ENCODE measurements at places on chromosomes 6 and 20.

DNA sequence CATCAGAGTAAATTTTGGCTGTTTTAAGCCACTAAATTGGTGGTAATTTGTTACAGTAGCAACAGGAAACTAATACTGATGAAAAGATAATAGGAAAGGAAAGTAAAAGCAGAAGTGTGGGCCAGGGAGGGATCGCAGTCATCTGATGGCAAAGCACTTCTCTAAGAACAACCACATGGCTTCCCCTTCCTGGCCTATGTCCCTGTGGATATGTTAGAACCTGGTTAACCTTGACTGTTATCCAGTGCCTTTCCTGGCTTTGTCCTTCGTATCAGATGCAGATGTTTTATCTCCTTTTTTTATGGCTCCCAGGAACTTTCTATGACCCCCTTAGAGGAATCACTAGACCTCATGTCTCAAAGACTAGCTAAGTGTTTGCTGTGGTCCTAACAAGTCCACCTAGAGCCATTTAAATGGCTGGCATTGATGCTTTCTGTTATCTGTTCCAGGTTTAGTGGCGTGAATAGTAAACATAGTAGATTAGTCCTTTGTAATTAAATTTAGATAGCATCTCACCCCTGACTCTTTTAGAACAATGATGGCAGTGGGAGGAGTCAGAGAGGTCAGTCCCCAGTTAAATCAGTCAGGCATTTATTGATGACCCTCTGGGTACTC is 79.2 kb upstream of the PHACTR2 start:
- DNase-seq = no peak

DNA sequence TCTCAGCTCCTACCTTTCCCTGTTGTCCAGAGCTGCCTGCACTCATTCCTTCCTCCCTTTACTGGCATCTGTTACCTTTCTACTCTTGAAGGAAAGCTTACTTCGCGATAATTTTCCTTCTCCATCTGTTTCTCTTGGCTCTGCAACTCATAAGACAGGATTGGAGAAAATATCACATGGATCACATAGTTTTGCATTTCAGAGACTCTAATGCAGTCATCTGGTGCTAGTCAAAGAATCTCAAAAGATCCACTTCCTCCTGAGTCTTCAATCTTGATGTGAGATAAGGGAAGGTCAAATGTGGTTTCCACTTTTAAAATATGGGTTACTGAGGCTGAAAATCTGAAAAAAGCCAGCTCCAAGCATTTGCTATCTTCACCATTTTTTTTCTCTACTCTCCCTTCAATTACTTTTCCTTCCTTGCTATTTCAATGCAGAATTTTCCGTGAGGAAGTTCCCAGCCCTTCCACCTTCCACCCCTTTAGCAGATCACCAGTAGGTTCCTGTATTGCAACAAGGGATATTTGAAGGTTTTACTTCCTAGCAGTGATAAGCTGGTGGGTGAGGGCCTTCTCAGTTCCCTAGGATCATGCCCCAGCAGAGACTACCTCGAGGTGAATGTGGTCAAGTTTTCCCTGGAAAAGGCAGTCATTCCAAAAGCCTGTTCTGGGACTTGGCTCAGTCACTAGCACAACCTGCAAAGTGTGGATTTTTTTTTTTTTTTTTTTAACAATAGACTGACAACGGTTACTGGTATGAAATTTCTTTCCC is 62.8 kb upstream of the LRRC1 start:
- DNase-seq = no peak

- DNase-seq = no peak
Measured at GRCh38 chr6:319177-320131, 27.2 kb downstream of the DUSP22 start.

GRCh38 chr20:11112832-11113231 is 439.0 kb upstream of the JAG1 start:
- DNase-seq = no peak

GRCh38 chr6:44333273-44333919 is 9.1 kb upstream of the SPATS1 start:
- no peak for DNase-seq

DNA sequence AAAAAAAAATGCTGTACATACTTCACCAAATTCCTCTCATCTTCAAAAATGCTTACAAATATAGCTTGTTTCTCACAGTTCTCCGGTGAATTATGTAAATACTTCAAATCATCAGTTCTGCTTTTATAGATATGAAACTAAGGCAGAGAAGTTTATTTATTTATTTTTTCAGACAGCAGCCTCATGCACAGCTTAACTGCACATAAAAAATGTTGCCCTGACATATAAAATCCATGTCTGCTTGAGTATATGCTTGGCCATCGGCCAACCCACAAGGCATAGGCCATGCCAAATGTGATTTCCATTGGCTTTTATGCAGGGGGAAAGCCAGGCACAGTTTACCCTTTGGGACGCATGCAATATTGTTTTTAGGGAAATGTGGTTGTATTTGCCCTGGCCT is 57.3 kb upstream of the PHACTR2 start:
- no peak for DNase-seq

- DNase-seq = no peak
Measured at GRCh38 chr6:134249239-134249758, 68.6 kb downstream of the SGK1 start.

DNA sequence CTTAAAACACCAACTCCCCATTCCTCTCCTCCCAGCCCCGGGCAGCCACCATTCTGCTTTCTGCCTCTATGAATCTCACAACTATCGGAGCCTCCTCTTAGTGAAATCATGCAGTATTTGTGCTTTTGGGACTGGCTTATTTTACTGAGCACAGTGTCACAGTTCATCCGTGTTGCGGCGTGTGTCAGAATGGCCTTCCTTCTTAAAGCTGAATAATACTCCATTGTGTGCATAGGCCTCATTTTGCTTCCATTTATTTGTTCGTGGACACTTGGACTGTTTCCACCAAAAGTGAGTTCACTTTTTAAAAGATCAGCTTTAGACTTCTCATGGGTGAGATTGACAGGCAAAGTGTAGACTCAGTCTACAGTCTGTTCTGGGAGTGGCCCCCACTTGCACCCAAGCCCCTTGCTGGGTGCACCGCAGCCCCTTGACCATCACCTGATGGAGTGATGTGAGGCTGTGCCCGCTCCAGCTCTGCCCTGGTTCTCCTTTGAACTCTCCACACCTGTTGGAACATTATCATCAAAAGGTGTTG is 12.6 kb downstream of the DUSP22 start:
- DNase-seq = no peak

GRCh38 chr6:108766886-108767285 is 81.3 kb upstream of the ARMC2 start:
- peak; percentile 22 for DNase-seq

DNA sequence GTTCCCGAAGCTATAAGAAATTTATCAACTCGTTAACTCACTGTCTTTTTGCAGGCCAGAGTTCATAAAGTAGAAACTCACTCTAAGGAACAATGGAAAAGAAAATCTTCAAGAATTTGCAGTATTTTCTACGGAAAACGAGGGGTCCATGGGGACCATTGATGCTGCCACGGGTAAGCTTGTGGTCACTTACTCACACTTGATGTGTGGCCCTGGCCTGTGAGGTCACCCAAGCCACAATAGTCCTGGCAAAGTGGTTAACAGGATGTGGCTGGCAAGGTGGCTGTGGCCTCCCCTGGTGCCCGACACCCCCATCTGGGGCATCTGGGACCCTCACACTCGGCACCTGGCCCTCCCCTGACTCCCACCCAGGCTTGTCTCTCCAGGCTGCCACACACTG is 123.4 kb downstream of the C6orf118 start:
- DNase-seq = no peak

DNA sequence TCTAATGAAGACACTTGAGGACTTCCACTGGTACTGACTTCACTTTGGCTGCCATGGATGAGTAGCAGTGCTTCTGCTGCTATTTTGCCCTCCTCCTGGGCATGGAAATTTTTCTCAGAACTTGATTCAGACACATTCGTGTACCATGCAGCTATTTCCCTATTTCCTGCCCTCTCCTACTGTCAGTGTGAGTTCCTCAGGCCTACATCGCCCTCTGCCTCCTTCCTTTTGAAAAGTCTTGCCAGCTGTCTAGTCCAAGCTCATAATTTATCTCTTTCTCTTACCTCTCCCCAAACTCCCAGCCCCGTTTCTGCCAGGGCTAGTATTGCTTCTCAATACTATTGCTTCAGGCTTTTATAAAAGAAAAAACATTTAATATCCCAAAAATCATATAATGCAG is 470.2 kb downstream of the ADGRB3 start:
- DNase-seq = no peak

GRCh38 chr6:12485226-12485764 is 195.1 kb downstream of the EDN1 start:
- no peak for DNase-seq

DNA sequence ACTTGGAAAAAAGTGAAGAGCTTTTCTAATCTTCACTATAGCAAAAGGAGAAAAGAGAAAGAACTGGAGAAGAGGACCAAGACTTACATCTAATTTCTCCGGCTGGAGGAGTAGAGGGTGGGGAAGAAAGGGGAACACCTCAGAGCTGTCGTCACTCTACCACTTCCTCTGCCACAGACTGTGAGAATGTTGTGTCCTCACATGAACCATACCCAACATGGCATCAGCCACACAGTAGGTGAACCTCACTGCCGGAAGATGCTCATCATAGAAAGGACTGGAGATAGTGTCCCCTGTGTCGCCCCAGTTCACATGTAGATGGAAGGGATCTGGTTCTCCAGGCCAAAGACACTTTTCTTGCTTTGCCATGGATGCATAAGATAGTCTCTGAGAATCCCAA is 604.4 kb upstream of the NOX3 start:
- DNase-seq = no peak

DNA sequence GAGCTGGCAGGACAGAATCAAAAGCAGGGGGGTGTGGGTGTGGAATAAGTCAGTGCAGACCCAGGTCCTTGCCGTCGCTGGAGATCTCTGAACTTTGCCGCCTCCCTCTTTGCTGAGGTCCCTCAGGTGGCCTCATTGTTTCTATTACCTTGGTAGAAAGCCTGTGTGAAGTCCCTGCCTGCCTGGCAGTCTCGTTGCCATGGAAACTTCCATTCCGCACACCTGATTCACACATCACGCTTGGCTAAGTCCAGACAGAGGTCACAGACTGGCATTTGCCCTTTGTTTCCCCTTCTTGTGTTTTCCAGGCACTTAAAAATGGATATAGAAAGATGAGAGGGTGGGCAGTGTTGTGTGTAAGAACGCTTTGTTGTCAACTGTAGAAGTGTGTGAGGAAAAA is 260.6 kb downstream of the PRL start:
- no peak for DNase-seq

- DNase-seq = no peak
Measured at GRCh38 chr6:106181664-106182418, 95.7 kb downstream of the PRDM1 start.

- no peak for DNase-seq
Measured at GRCh38 chr6:166597711-166598440, 11.4 kb upstream of the RAMACL start.

- DNase-seq = no peak
Measured at GRCh38 chr6:1787894-1788293, 178.2 kb downstream of the FOXC1 start.

- no peak for DNase-seq
Measured at GRCh38 chr6:37036146-37036545, 30.7 kb downstream of the FGD2 start.

- DNase-seq = no peak
Measured at GRCh38 chr20:8394308-8394945, 262.4 kb downstream of the PLCB1 start.

GRCh38 chr6:20565342-20565741 is 31.1 kb downstream of the CDKAL1 start:
- no peak for DNase-seq

- no peak for DNase-seq
Measured at GRCh38 chr6:137794516-137795201, 72.4 kb upstream of the TNFAIP3 start.

DNA sequence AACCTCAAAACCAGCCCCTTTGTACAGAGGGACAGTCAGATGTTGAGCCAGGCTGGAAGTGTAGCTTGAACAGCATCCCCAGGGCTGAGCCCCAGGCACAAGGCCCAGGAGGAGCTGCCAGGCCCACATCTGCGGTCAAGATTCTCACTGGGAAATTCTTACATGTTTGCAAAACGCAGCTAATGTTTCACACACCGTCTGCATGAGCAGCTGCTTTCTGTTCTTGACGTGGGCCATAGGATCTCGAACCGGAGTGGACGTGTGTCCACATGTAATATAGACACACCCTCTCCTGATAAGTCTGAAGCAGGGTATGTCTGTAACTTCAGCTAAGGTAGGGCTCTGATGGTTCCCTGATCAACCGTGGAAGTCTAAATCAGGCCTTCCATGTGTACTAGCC is 41.3 kb upstream of the TRAF3IP2 start:
- DNase-seq = no peak

DNA sequence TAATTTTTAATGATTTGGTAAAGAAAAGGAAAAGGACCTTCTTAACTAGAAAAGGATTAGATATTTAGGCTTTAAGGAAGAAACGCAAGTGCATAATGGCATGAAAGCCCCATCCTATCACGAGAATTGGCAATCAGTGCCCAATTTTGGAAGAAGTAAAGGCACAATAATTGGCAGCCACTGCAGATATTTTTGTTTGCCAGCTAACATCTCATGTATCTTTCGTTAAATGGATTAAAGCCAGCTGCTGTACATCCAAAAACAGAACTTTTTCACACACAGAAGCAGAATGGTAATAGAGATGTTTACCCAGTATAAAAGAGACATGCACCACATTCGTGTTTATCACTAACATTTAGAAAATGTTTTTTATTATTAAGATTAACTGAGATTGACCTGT is 180.3 kb downstream of the C6orf118 start:
- no peak for DNase-seq

DNA sequence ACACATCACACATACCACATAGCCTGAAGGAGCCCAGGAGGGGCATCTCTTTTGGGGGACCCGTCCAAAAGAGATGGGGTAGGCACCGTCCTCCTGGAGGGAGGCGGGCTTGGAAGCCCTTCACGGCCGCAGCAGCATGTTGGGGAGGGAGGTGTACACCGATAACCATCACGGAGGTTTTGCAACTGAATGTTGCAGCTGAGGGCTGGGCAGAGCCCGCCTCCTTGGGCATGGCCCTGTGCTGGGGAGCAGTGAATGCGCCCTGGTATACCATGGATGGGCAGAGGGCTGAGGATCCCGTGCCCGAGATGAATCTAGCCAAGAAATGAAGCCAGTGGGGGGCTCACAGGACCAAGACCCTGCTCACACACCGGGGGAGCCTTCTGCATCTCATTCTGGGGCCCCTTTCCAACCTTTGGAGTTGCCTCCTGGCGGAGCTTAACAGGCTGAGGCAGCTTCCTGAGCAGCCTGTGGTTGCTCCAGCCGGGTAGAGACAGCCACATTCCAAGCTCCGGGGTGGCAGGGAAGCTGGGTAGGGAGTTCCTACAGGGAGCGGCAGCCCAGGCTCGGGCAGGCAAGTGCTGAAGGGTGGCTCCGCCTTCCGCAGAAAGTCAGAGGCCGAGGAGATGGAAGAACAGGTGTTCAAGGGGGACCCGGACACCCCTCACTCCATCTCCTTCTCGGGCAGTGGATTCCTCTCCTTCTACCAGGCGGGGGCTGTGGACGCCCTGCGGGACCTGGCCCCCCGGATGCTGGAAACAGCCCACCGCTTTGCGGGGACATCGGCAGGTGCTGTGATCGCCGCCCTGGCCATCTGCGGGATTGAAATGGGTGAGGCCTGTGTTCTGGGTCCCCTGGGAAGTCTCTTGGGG is at the start of gene PNPLA1:
TSS of gene PNPLA1 (plus strand) at position 227 of the 872 bp plus-strand sequence. CDS start at position 627, 400 bp downstream.
- DNase-seq = no peak

GRCh38 chr6:91317247-91317835 is 730.5 kb upstream of the MAP3K7 start:
- DNase-seq = no peak
